SK-N-DZ (cell line): ENCODE measurements at places on chromosomes 3 and 15.

GRCh38 chr3:130256821-130257340 is 88.6 kb upstream of the COL6A5 start:
- DNase-seq, result no peak

DNA sequence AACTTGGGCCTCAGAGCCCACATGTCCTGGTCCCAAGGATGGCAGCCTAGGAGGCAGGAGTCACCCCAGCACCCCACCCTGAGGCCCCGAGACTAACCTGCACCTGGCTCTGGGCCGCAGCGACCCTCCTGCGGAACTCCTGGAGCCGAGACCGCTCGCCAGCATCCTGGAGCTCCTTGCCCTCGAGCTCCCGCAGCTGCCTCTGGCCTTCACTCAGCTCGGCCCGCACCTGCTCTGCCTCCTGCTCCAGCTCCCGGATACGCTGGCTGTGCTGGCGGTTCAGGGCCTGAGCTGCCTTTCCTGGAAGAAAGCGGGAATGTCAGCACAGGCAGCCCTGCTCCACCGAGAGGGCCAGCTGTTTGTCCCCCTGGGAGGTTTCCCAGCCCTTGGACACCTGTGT is 13.2 kb downstream of the KIF7 start:
- DNase-seq, result no peak

DNA sequence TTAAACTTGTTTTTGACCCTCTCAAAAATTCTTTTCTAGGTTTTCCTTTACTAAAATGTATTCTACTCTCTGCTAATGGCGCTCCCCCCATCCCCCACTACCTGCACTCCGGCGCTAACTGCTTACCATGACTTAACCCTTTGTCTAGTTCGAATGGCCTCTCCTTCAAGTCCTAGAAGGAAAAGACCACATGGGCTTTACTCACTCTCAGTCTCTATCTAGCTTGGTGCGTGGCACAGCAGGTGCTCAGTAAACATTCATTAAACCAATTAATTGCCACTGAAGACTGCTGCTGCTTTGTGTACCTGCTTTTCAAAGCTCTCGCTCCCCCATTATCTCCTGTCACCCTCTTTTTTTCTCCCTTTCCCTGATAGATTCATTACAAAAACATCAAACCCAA is 457.7 kb upstream of the THRB start:
- DNase-seq, result no peak

- DNase-seq, result no peak
Observed at GRCh38 chr15:78540871-78541743, 863 bp downstream of the PSMA4 start.

DNA sequence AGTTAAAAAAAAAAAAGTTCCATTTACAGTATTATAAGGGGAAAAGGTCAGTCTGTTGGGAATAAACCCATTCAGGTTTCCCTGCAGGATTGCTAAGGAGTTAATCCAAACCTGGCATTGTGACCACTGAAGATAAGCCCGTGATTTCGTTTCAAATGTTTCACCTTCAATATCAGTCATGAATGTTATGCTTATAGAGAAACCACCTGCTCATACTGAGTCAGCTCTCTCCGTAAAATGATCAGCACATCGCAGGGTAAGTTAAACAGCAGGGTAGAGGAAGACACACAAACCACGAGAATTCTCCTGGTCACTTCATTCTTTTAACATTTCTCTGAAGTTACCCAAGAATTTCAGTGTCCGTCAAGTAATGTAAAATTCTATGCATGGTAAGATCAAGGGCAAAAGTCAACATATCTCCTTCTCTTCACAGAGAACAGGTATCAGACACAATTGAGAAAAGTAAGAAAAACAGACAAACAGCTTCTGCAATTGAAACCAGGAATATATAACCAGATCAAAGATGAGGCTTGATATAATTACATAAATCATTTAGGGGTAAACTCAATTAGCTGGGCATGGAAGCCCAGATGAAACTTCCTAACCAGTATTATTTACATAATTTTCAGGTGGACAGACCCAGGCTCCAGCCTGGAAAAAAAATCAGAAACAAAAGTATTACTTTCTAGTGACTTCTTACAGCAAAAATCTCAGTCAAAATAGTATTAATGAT is 67.6 kb upstream of the ARHGEF3 start:
- DNase-seq, result peak; percentile 74

DNA sequence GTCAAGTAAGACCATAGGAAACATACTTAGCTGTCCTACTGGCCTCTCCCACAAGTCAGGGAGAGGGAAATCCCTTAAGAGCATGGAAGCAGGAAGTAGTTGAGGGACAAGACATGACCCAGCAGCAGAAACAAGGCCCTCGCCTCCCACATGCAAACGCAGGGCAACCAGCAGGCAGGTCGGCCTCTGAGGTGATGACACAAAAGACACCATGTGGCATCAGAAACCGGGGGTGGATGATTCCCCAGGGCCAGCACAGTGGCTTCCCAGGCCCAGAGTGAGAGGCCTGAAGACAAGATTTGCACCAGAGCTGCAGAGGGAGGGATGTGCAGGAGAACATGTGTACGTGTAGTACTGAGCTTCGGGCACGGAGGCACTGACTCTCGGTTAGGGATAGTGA is 26.3 kb downstream of the PXYLP1 start:
- no peak for DNase-seq

GRCh38 chr3:14598143-14598569 is 53.4 kb upstream of the CCDC174 start:
- DNase-seq, result peak; percentile 27

GRCh38 chr3:79005084-79005483 is 762.7 kb downstream of the ROBO1 start:
- DNase-seq, result no peak
